Activated T-helper 1 cell treated with anti-CD3 and anti-CD28 coated beads, Interleukin-12 subunit alpha, Interleukin-12 subunit beta, Interleukin-2, Interleukin-4 antibody, amounts not matched to agents 30 ng/mL and 10 ng/mL and 1 ng/mL, durations not matched to agents 14 hours and 24 hours and 36 hours (primary cell): ENCODE measurements at places on chromosomes 7 and 10. TPM values are rescaled to one million over a fixed set of nuclear protein-coding genes. Genes with fewer than 3 reads are reported as not detected.

DNA sequence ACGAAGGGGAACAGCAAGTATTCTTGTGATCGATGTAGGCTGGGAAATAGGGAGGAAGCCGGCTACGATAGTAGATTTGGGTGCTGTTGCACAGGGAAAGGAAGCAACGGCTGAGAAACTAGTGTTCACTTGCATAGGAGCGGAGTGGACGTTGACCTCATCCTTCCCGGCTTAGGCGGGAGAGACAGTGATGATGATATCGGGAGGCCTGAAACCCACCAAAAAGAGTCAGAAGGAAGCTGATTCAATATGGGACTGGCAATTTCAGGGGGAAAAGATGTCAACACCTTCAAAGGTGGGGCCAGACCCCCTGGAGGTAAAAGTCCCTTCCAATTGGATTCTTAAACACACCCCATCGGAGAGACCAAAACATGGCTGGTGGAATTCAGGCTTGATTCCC is 61.3 kb downstream of the CARD11 start:
- peaks cover 38% of the 10 kb centered on the region for H3K36me3 ChIP-seq
- H3K4me1 ChIP-seq, result peaks cover 81% of the 10 kb centered on the region
- peak overlapping the region; percentile 81 for H3K27ac ChIP-seq
- no peak for DNase-seq
- peak overlapping the region; percentile 11 for H3K4me3 ChIP-seq
- no peaks in the 10 kb centered on the region for H3K27me3 ChIP-seq

DNA sequence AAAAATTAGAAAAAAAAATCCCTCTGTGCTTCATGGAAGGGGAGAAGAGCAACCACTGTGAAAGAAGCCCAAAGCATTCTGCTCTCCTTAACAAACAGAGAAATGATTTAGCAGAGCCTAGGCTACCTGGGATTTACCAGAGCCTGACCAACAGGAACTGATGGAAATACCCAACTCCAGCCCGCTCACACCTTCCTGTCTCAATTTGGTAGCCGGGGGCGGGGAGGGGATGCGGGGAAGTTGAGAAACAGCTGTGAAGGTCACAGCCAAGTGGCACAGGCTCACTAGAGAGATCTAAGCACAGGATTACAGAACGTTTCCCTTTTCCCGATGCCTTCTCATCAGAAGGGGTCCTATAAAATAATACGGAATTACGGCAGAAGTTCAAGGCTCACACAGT is 17.6 kb downstream of the RSU1 start:
- DNase-seq, result no peak
- no peaks in the 10 kb centered on the region for H3K27me3 ChIP-seq
- no peak overlapping the region for H3K4me3 ChIP-seq
- H3K27ac ChIP-seq, result peak overlapping the region; percentile 21
- peaks cover 41% of the 10 kb centered on the region for H3K4me1 ChIP-seq

DNA sequence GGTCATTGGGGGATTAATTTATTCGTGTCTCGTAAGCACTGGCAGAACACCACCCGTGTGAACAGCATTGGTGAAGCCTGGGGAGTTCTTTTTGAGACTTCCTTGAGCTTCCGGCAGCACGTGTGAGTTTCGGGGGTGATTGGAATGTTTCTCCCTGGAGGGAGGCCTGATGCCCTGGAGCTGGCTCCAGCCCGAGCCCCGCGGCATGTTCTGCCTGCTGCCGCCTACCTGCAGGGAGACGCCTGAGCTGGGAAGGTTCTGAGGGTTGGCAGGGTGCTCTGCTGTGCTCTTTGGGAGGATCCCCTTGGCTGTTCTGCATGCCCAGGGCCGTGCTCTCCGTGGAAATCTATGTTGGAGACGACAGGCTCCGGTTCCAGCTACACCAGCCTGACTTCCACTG is 159.3 kb downstream of the MGMT start:
- H3K36me3 ChIP-seq, result no peaks in the 10 kb centered on the region
- no peaks in the 10 kb centered on the region for H3K4me1 ChIP-seq
- no peak overlapping the region for H3K4me3 ChIP-seq
- no peak for DNase-seq
- H3K27me3 ChIP-seq, result no peaks in the 10 kb centered on the region

DNA sequence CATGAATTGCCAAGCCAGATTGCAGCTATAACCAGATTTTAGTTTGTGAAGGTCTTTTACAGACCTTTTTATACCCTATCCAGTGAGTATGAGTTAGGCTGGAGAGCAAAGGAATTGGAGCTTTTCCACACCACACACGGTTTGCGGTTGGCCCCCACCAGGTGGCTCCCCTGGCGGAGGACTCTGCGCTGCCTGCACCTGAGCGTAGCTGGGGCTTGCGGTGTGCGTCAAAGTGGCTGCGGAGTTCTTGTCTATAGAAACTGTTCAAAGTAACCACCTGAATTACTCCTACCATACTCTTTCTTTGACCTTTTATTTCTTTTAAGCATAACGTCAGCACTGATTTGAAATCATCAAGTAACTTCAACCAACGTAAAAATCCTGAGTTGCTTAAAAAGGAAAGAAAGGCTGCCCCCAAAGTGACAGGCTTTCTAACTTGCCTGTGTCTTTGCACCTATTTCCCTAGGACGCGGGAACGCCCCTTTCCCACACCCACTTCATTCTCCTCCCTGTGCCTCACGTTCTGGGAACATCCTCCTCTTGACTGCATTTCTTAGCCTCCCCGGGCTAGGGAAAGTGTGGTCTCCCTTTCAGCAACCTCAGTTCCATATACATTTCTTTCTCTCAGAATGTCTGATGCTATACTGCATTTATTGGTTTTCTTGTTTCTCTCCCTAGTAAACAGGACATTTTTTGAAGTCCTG is 47.6 kb upstream of the TMEM72 start:
- H3K4me3 ChIP-seq, result peak overlapping the region; percentile 89
- H3K27me3 ChIP-seq, result peaks cover 44% of the 10 kb centered on the region
- H3K36me3 ChIP-seq, result no peaks in the 10 kb centered on the region
- no peak overlapping the region for H3K27ac ChIP-seq
- H3K4me1 ChIP-seq, result peaks cover 17% of the 10 kb centered on the region

DNA sequence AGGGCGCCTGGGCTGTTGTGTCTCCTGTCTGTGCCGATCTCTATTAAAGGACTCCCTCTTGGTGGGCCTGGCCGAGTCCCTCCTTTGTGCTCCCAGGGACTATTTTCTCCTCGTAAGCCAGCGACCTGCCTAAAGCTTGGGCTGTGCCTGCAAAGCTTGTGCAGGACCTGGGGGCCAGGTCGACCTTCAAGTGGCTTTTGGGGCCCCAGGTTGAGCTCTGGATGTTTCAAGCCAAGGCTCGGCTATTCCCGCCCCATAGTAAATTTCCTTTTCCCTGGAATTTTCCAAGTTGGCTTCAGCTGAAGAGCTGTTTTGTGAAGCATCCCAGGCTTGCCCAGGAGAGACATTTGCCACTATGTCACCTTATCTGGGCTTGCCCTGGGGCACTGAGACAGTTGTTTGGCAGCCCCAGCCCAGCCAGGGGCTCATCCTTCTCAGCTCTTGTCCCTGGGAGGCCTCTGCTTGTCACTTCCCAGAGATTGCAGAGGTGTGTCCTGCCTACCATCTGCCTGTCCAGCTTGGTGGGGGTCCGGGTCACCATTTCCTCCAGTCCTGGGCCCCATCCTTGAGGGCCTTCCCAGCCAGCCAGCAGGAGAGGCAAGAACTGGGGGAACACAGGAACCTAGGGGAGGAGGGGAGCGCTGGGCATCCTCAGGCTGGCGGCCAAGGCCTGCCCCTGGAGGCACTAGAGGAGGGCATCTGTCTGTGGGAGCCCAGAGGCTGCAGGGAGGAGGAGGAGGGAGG is 20.2 kb downstream of the ZMIZ2 start:
- peaks cover 36% of the 10 kb centered on the region for H3K36me3 ChIP-seq
- H3K27me3 ChIP-seq, result no peaks in the 10 kb centered on the region
- H3K4me1 ChIP-seq, result peaks cover 39% of the 10 kb centered on the region
- DNase-seq, result no peak
- H3K27ac ChIP-seq, result peak overlapping the region; percentile 40

GRCh38 chr7:94182066-94182465 is 177.9 kb upstream of the BET1 start:
- no peaks in the 10 kb centered on the region for H3K36me3 ChIP-seq
- DNase-seq, result no peak
- no peak overlapping the region for H3K4me3 ChIP-seq
- H3K4me1 ChIP-seq, result peaks cover 11% of the 10 kb centered on the region

DNA sequence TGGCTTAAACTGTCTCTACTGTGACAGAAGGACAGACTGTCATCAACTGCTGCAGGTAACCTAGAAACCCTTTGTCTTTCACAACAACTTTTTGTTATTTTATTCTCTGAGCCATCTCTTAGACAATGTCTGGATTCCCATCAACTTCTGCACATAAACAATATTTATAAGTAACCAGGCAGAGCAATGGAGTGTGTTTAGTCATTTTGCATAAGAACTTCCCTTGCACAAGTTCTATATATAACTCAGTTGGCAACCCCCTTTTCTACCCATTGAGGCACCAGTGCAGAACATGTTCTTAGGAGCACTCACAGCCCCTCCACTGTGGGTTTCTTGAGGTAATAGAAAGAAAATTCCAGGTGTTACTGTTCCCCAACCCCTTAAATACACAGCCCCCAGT is 65.0 kb upstream of the IL6 start:
- no peak overlapping the region for H3K4me3 ChIP-seq
- peaks cover 39% of the 10 kb centered on the region for H3K4me1 ChIP-seq
- peak overlapping the region; percentile 69 for H3K27ac ChIP-seq
- peaks cover 14% of the 10 kb centered on the region for H3K27me3 ChIP-seq
- DNase-seq, result no peak
- H3K36me3 ChIP-seq, result peaks cover 7% of the 10 kb centered on the region

GRCh38 chr7:106777674-106778299 is 87.3 kb upstream of the PIK3CG start:
- no peak overlapping the region for H3K4me3 ChIP-seq
- no peak overlapping the region for H3K27ac ChIP-seq
- DNase-seq, result no peak
- peaks cover 28% of the 10 kb centered on the region for H3K4me1 ChIP-seq
- peaks cover 2% of the 10 kb centered on the region for H3K27me3 ChIP-seq

- H3K36me3 ChIP-seq, result no peaks in the 10 kb centered on the region
- DNase-seq, result no peak
- no peak overlapping the region for H3K4me3 ChIP-seq
- H3K27me3 ChIP-seq, result peaks cover 5% of the 10 kb centered on the region
- H3K4me1 ChIP-seq, result no peaks in the 10 kb centered on the region
These were observed 46.0 kb downstream of the SH2D4B start for GRCh38 chr10:80583685-80584084.

DNA sequence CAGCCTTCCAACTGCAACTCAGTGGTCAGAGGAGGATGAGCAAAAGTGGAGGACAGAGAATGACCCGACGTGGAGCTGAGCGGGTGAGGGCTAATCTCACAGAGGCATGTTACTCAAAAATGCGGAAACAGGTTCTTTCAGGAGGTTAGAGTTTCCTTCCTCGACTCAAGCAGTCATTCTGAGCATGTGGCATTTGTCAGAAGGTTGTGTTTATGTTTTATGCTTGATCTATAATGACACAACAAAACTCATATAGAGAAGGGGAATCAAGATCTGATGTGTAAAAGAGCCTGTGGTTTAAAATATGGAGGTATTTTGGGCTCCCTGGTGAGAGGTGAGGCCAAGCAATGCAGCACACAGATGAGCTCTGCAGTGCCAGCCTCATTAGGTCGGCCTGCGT is 311.4 kb downstream of the ADARB2 start:
- H3K4me3 ChIP-seq, result no peak overlapping the region
- no peak for DNase-seq
- peaks cover 2% of the 10 kb centered on the region for H3K4me1 ChIP-seq

- no peak overlapping the region for H3K4me3 ChIP-seq
- no peaks in the 10 kb centered on the region for H3K27me3 ChIP-seq
- no peak overlapping the region for H3K27ac ChIP-seq
- DNase-seq, result no peak
These were observed 17.9 kb downstream of the NHLRC2 start for GRCh38 chr10:113872139-113873030.

DNA sequence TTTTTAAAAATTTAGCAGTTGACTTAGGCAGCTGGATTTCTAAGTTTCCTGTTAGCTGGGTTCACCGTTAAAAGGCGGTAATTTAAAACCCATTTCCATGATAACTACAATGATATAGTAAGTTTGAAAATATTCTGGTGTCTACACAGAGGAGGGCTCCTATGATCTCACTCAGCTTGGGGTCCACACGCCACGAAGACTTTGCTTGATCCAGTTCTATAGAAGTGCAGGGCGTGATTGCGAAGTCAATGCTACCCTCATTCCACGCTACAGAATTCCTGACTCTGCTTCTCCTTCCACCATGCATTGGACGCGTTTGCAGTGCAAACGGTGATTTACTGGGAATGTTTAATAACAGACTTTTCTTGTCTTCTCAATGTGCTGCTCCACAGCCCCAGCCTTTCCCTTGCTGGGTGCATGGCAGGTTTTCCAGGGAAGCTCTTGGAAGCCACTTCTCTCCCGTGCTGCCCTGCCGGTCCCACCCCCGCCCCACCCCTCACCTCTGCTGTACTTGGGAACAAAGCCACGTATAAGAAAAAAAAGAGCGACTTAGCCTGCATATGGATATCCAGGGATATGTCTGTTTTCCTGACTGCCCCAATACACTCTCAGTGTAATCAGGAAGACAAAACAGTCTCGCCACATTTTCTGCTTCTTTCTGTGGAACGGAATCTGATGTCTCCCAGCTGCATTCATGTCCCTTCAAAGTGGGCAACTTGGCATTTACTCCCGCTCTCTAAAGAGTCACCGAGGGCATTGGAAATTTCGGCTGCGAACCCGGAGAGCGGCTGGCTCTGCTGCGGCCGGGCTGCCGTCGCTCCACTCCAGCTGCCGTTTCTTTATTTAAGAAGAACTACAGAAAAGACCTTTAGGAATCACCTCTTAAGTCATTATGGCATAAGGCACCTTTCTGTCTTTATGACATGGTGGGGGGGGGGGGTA is 434.4 kb upstream of the MGMT start:
- peak overlapping the region; percentile 26 for H3K27ac ChIP-seq
- no peaks in the 10 kb centered on the region for H3K36me3 ChIP-seq
- no peak for DNase-seq
- H3K27me3 ChIP-seq, result peaks cover 20% of the 10 kb centered on the region
- no peak overlapping the region for H3K4me3 ChIP-seq

Gene SCART1
- 1.2 and 1.5 TPM in 2 replicates for total RNA-seq

Gene CFAP46
- total RNA-seq, result not detected in 2 replicates

Gene SHH
- total RNA-seq, result not detected in 2 replicates

Gene FEZF1
- total RNA-seq, result not detected in 2 replicates
